ENCODE measurements at places on chromosomes 6 and 20. TPM values are rescaled to one million over a fixed set of nuclear protein-coding genes. Genes with fewer than 3 reads are reported as not detected.

GRCh38 chr20:47227119-47227518 lies 129.4 kb downstream of the ZMYND8 start:
- DNase-seq = no peak

- DNase-seq = no peak
Measured at GRCh38 chr6:46720401-46720800, 14.8 kb downstream of the PLA2G7 start.

ARFGEF3 gene
- total RNA-seq = 9.6 TPM

DNA sequence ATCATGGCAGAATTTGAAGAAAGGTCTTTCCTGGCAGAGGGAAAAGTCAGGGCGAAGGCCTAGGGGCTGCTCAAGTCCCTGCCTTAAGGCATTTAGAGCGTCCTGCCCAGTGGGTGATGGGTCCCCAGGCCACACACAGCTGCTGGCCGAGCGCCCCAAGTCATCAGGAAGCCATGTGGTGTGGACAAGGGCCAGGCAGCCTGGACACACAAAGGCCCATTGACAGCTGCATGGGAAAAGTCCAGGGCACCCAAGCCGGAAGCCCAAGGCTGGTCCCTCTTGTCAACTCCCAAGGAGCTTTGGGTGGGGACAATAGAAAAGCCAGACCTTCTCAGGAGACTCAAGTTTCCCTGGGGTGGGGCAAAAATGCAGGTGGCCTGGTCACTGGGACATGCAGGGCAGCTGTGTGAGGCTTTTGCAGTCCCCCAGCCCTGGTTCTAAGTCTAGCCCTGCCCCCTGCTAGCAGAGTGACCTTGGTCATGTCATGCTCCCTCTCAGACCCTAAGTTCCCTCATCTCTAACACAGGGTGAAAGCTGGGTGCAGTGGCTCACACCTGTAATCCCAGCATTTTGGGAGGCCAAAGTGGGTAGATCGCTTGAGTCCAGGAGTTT lies 44.3 kb upstream of the PTGIS start:
- DNase-seq = no peak

DNA sequence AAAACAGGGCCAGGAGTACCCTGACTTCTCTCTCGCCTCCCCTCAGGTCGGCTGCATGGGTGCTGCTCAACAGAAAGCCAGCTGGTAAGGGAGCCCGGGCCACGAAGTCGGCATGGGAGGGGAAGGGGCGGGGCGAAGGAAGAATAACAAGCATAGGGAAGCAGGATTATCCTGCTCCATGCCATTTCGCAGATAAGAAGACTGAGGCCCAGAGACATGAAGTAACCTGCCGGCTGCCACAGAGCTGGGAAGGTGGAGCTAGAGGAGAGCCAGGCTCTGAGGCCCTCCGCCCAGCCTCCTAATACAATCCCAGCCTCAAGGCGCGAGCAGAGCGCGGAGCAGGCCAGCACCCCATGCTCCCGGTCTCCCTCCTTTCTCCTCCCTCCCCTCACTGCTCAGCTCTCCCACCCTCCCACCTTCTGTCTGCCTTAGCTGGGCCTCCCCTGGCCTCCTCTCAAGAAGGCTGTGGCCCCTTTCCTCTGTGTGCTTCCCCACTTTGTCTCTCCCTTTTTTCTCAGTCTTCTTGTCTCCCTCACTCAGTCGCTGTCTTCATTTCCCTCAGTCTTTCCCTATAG lies 13.2 kb upstream of the HMGA1 start:
- no peak for DNase-seq

POU5F1 gene
- 3.0 TPM for total RNA-seq

- peak; percentile 5 for DNase-seq
Measured at GRCh38 chr6:128725271-128726233, 157.4 kb upstream of the LAMA2 start.

DNA sequence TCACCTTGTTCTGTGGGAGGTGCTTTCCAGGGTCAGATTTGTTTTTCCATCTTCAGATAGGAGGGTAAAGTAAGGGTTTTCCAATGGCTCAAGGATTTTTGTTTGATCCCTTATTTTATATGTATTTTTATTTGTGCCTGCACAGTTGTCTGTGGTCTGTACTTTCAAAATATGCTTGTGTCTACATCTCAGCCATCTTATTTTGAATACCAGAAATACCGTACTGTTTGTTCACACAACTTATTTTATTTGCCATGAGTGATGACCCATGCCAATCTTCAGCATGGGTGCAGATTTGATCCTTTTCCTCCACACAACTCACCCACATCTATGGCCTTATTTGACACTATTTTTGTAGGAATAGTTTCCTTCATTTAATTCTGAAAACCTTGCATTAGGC lies 72.2 kb upstream of the PTCHD4 start:
- no peak for DNase-seq

DNA sequence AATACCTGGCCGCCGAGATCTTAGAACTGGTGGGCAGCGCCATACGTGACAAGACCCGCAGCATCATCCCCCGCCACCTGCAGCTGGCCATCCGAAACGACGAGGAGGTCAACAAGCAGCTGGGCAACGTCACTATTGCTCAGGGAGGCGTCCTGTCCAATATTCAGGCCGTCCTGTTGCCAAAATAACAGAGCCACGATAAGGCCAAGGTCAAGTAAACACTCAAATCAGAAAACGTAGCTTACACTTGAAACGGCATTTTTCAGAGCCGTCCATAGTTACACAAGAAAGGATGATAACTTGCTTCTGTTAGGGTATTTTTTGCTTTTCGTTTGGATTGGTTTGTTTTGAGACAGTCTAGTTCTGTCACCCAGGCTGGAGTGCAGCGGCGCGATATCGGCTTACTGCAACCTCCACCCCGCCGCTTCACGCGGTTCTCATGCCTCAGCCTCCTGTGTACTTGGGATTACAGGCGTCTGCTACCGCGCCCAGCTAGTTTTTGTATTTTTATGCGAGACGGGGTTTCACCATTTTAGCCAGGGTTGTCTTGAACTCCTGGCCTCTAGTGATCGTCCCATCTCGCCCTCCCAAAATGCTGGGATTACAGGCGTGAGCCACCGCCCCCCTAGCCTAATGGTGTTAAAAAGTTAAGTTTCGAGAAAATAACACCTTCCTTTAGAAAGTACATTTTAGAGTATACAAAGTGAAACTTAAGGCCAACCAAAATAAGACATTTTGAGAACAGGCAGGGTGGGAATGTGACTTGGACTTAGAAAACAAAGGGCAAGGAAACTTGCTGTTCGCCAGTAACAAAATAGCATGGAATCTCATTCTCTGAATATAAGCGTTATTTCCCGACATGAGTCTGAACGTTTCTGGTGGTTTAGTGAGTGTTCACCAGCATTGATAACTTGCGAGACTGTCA lies 42.8 kb upstream of the HFE start:
- DNase-seq = no peak

DNA sequence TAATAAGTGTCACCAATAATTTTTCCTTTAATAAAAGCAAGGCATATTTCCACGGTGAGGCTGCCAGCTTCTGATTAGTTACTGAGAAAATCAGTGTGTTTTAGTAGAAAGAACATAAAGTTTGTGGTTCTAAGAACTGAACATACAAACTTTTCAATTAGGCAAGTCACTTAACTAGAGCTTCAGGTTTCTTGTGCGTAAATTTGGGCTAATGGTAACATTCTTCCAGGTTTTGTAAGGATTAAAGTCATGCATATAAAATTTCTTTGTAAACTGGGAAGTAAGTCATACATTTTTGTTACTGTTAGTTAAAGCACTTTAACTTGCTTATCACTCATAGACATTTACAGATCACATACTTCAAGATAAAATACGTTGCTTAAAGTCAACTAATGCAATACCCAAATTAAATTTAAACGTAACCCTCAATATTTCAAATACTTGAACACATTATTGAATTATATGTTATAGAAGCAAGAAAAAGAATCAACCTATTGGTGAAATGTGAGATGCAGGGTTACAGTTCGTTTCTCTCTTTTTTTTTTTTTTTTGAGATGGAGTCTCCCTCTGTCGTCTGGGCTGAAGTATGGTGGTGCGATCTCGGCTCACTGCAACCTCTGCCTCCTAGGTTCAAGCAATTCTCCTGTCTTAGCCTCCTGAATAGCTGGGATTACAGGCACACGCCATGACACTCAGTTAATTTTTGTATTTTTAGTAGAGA lies 327.3 kb upstream of the NOX3 start:
- no peak for DNase-seq

DNA sequence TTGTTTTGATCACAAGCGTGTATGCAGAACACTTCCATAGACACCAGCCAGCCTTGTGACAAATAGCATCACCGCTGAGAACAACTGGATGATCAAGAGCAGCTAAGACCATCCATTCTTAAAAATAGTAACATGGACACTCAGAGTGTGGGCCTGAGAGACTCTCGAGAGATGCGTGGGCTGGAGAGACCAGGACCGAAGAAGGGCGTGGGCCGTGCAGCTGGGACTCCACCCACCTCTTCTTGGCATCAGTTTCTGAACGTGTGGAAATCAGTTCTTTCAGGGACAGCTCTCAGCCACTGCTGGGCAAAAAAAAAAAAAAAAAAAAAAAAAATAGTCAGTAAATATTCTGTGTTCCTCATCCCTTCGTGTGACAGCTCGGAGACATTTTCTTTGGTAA lies 314.5 kb upstream of the CDH4 start:
- DNase-seq = no peak

DNA sequence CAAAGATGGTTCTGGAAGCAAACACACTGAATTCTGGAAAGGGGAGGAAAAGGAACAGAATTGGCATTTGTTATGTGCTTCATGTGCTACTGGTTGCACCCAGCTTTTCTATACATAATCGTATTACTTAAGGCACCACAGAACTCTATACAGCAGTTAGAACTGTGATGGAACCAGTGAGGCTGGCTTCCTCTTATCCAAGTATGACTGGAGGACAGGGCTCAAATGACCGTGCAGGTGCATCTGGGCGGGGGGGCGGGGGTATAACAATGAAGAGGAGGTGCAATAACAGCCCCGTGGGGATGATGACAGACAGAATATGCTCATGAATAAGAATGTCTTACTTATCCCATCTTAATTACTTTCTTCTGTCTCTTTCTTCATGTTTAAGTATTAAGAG lies 144.2 kb downstream of the BTBD9 start:
- DNase-seq = no peak

DNA sequence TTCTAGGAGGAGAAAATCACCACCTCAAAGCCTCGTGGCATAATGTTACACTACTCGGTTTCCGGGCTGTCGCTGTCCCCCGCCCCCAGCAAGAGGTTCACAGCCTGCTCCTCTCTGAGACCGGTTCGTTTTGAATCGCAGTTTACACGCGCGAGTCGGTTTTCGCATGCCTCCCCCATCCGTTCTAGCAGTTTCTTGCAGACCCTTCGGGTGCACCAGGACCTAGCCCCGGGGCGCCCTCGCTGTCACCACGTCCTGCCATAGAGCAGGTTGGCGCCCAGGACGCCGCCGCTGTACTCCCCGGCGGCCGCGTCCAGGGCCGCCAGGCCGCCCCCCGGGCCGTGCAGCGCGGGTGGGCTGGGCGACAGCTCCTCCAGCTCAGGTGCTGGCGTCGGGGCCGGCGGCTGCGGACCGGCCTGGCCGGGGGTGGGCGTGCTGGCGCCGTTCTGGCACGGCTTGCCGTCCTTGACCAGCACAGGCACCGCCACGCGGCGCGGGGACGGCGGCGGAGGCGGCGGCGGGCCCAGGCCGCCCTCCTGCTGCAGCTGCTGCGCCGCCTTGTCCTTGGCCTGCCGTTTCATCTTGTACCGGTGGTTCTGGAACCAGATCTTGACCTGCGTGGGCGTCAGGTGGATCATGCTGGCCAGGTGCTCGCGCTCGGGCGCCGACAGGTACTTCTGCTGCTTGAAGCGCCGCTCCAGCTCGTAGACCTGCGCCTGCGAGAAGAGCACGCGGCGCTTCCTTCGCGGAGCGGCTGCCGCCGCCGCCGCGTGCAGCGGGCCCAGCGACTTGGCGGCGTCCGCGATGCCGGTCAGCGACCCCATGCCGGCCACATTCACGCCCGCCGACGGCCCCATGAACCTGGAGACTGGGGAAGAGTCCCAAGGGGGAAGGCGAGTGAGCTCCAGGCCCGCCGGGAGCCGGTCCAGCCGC lies 1.4 kb downstream of the NKX2-4 start:
- no peak for DNase-seq

DNA sequence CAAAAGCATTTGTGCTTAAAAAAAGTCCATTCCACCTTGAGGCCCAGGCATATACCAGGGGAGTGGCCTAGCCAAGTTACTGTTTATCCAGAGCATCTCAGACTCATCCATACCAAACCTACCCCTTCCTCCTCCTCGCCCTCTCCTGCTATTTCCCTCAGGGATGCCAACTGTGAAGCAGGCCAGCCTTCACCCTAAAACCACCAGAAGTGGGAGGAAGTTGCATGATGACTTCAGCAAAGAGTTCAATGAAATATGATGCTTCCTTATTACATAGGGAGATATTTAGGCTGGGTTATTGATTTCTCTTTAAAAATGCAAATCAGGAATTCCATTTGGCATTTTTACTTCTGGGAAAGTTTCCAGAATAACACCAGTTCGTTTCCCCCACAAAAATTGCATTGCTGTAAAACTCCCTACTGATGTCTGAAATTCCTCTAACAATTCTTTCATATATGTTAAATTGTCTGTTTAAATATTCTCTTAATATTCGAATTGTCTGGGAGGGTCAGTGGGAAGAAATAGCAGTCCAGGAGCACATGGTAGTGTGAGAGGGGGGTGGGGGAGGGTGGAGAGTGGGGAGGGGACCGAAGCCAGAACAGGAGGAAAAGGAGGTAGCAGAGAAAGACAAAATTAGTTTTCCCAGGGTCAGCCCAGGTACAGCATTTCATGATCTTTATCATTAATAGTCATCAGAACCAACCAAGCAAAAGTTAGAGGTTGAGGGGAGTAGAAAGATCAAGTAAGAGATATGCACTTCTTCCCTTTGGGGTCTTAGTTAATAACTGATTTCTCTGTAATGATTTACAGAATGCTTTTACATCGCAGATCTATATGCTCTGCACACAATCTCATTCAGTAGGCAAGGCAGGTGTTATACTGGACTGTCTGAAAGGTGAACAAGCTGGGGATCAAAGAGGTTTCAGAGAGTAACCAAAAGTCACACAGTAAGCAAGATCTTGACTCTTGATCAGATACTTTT lies 1.7 kb upstream of the TCP11 start:
- no peak for DNase-seq

DNA sequence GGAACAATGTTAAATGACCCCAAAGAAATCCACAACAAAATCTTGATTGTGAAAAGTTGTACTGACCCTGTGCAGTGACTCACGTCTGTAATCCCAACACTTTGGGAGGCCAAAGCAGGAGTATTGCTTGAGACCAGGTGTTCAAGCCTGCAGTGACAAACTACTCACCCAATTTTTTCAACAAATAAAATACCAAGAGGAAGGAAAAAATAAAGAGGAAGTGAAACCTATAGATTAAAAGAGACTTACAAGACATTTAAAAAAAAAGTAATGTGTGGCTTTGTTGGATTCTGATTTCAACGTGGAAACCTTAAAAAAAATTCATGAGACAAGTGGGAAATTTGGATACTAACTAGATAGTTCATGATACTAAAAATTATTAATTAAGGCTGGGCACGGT lies 31.9 kb downstream of the GINS1 start:
- no peak for DNase-seq

DNA sequence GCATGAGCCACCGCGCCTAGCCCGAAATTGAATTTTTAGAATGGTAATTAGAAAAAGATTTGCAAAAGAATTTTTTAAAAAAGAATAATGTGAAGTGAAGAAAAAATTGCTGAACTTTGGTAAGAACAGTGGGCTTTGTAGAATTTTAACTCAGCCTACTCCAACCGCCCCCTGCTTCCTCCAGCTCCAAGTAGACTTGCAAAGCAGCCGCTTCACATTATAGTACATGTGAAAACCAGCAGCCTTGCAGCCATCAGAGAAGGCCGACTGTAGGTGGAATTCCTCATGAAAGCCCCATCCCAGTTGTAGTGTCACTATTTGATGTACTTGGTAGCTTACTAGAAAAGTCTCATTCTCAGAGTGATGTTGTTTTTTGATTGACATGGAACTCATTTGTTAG lies 835.6 kb downstream of the TBC1D32 start:
- DNase-seq = no peak

Measured in urinary bladder (tissue), 4 donors.